Activated CD4-positive, alpha-beta memory T cell treated with anti-CD3 and anti-CD28 coated beads, Interleukin-2, amount 10 ng/mL, durations not matched to agents 7 days and 5 days (primary cell): ENCODE measurements at places on chromosomes 1 and 21.

DNA sequence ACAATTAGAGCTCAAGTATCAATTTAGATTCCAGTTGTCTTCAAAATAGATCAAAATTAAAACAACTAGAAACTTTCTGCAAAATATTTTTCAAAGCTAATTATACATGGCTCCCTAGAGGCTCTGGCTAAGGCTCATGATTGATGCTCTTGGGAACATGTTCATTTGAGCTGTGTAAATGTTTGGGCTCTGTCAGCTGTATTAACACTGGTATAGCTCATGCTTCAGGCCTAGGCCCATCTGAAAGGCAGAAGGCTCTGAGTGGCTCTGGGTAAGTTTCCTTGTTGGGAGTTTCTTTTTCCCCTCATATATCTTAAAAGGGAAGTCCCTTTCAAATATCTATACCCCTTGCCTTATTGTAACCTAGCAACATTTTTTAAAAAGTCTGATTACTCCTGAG is 81.3 kb downstream of the UROD start:
- no peaks in the 10 kb centered on the region for H3K4me1 ChIP-seq
- no peak overlapping the region for H3K4me3 ChIP-seq
- DNase-seq = no peak
- no peak overlapping the region for H3K27ac ChIP-seq
- peaks cover 2% of the 10 kb centered on the region for H3K27me3 ChIP-seq
- no peaks in the 10 kb centered on the region for H3K36me3 ChIP-seq

- H3K36me3 ChIP-seq = peaks cover 53% of the 10 kb centered on the region
- H3K27ac ChIP-seq = no peak overlapping the region
- H3K27me3 ChIP-seq = no peaks in the 10 kb centered on the region
- H3K4me3 ChIP-seq = no peak overlapping the region
- H3K4me1 ChIP-seq = peaks cover 55% of the 10 kb centered on the region
Observed at GRCh38 chr1:154969860-154970452, 591 bp downstream of the SHC1 start.

GRCh38 chr1:31798433-31799195 is 17.2 kb downstream of the SPOCD1 start:
- no peak overlapping the region for H3K27ac ChIP-seq
- H3K4me3 ChIP-seq = no peak overlapping the region
- no peak for DNase-seq
- H3K36me3 ChIP-seq = no peaks in the 10 kb centered on the region

DNA sequence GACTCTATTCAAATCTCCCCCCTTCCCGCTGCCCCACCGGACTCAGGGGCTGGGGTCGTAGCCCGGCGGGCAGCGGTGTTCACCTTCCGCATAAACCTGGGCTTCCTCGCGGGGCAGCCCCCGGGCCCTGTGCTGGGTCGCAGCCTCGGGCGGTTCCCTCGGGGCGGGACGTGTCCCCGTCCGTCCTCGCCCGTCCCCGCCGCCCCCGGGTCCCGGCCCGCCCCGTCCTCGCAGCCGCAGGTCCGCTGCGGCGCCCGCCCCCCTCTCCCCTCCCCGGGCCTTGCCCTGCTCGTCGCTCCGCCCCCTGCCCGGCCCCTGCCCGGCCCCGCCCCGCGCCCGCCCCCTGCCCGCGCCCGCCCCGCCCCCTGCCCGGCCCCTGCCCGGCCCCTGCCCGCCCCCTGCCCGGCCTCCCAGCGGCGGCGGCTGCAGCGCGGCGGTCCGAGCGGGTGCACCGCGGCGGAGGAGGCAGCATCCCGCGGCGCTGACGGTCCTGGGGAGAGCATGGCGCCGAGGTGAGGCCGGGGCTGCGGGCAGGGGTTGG is at the start of gene COL18A1:
Gene COL18A1, plus strand, starts transcription at position 436 of the 541 bp plus-strand sequence. Its CDS starts 66 bp downstream, at position 502.
- peaks cover 53% of the 10 kb centered on the region for H3K27me3 ChIP-seq
- DNase-seq = no peak
- peak within 1 kb of the TSS; percentile 45 for H3K4me3 ChIP-seq
- peaks cover 11% of the 10 kb centered on the region for H3K4me1 ChIP-seq

DNA sequence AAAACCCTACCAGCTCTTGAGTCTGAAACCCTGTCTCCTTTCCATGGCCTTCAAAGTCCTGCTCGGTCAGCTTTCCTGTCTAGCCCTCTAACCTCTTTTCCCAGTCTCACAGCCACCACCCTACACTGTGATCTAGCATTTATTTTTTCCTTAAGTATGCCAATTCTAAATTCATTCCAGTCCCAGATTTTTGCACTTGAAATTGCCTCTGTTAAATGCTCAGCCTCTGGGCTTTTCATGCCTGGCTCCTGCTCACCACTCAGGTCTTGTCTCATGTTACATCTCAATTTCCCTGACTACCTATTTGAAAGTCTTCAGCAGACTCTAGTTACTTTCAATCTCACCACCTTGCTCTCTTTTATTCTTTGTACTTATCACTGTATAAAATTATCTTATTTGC is 176.2 kb downstream of the ADGRL4 start:
- H3K4me3 ChIP-seq = no peak overlapping the region
- DNase-seq = no peak
- no peak overlapping the region for H3K27ac ChIP-seq
- H3K4me1 ChIP-seq = no peaks in the 10 kb centered on the region
- H3K27me3 ChIP-seq = no peaks in the 10 kb centered on the region

DNA sequence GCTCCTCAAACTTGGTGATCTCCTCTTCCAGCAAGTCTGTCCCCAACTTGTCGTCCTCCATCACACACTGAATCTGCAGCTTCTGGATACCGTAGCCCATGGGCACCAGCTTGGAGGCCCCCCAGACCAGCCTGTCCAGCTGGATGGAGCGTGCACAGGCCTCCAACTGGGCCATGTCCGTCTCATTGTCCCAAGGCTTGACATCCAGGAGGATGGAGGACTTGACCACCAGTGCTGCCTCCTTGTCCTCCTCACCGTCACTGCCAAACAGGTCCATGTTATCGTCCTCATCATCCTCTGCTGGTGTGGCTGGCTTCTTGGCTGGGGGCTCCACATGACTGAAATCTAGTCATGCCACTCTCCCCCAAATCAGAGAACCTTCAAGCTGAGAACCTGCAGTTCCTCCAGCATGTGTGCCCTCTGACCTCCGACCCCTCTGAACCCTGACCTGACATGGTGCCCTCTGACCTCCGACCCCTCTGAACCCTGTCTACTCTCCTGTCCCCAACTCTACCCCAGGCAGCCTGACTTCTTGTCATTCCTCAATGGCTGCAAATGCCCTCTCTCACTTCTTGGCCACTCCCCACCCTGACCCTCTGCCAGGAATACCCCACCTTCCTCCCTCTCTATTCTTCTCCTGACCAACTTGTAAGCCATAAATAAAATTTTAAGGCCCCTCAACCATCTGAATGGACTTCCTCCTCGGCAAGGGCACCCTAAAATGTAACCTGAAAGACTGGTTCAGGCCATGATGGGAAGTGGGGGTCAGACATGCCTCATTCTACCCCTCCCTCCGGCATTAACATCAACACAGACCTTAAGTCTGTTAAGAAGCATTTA is 275.7 kb upstream of the C1orf174 start:
- no peaks in the 10 kb centered on the region for H3K27me3 ChIP-seq
- H3K36me3 ChIP-seq = no peaks in the 10 kb centered on the region
- peak; percentile 12 for DNase-seq
- H3K4me3 ChIP-seq = no peak overlapping the region
- H3K4me1 ChIP-seq = peaks cover 2% of the 10 kb centered on the region
- no peak overlapping the region for H3K27ac ChIP-seq

DNA sequence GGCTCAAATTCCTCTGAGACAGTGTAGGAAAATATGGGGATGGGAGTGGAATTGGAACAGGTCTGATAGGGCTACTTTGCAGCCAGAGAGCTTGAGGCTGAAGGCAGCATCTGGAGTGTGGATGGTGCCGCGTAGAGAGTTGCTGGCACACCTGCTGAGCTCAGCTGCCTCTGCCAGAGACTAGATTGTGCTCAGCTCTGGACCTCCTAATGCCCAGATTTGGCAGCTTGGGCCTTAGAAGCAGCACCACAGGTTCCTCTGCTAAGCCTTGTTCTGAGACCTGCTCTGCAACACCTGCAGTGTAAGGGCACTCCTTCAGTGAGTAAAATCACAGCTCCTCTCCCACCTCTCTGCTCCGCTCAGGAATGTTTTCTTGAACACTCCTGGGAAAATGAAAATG is 23.3 kb downstream of the ACOT11 start:
- no peaks in the 10 kb centered on the region for H3K36me3 ChIP-seq
- no peak overlapping the region for H3K27ac ChIP-seq
- peaks cover 8% of the 10 kb centered on the region for H3K4me1 ChIP-seq
- H3K4me3 ChIP-seq = no peak overlapping the region
- H3K27me3 ChIP-seq = peaks cover 1% of the 10 kb centered on the region

GRCh38 chr1:158371188-158371953 is 17.7 kb downstream of the CD1E start:
- H3K36me3 ChIP-seq = no peaks in the 10 kb centered on the region
- DNase-seq = no peak
- H3K4me1 ChIP-seq = no peaks in the 10 kb centered on the region
- no peak overlapping the region for H3K27ac ChIP-seq
- H3K4me3 ChIP-seq = no peak overlapping the region
- H3K27me3 ChIP-seq = peaks cover 2% of the 10 kb centered on the region

DNA sequence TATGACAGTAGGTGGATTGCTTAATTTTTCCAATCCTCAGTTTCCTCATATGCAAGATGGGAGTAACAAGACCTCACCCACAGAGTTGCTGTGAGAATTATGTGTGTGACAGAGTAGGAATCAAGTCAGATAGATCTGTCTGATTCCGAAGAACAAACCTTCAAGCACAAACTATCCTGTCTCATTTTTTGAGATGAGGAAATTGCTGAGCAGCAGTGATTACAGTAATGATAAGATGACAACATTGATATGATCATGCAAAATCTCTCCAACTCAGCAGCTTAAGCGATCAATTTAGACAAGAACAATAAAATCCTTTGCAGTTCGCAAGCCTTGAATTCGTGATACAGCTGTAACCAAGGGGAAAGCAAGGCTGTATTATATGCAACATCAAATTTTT is 474.1 kb downstream of the OMA1 start:
- H3K36me3 ChIP-seq = no peaks in the 10 kb centered on the region
- no peak overlapping the region for H3K4me3 ChIP-seq
- H3K27ac ChIP-seq = no peak overlapping the region
- no peaks in the 10 kb centered on the region for H3K27me3 ChIP-seq

DNA sequence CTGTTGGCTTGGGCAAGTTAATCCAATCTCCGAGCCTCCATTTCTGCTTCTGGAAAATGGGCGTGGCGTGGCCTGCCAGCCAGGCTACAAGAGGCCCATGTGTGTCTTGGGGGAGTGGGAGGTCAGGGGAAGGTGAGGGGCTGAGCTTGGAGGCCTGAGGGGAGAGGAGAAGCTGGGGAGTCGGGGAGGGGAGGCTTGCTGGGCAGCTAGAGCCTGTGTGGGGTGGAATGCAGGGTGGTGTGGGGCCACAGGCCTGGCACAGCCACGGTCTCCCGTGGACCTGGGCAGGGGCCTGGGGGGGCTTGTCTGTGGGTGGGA is 14.6 kb downstream of the SLC66A1 start:
- no peaks in the 10 kb centered on the region for H3K36me3 ChIP-seq
- no peak for DNase-seq
- H3K27me3 ChIP-seq = no peaks in the 10 kb centered on the region
- H3K4me3 ChIP-seq = no peak overlapping the region
- H3K4me1 ChIP-seq = no peaks in the 10 kb centered on the region

DNA sequence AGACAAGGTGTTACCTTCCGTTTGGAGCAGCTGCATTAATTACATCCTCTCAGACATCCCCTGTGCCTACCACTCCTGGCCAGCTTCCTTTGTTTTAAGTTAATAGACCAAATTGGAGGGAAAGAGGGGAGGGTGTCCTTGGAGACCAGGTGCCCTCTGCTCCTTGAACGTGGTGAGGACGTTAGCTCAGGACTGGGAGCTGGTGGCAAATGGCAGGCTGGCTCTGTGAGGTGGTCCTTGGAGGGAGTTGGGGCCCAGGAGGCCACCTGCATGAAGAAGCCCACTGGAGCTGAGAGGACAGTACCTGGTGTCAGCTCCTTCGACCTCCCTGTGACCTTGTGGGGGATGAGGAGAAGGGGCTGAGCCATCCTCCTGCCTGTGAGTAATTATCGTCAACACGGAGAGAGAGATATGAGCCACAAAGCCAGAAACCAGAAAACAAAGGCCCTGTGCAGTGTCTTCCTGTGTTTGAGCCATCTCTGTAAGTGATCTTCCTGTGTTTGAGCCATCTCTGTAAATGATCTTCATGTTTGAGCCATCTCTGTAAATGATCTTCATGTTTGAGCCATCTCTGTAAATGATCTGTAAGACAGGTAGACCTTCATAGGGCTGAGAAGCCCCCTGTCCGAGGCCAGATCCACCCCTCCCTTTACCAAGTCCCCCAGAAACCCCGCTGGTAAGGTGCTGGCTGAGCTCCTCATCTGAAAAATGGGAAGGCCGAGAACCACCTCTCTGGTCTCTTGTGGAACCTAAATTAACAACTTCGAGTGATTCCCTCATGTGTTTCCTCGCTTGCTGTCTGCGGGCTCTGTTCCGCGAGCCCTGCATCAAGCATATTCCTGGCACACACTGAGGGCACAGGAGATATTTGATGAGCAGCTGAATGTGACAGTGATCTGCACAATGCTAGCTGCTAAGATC is 126.0 kb downstream of the CAMTA1 start:
- H3K4me3 ChIP-seq = no peak overlapping the region
- H3K27me3 ChIP-seq = peaks cover 14% of the 10 kb centered on the region
- DNase-seq = no peak
- H3K36me3 ChIP-seq = no peaks in the 10 kb centered on the region
- H3K27ac ChIP-seq = no peak overlapping the region

DNA sequence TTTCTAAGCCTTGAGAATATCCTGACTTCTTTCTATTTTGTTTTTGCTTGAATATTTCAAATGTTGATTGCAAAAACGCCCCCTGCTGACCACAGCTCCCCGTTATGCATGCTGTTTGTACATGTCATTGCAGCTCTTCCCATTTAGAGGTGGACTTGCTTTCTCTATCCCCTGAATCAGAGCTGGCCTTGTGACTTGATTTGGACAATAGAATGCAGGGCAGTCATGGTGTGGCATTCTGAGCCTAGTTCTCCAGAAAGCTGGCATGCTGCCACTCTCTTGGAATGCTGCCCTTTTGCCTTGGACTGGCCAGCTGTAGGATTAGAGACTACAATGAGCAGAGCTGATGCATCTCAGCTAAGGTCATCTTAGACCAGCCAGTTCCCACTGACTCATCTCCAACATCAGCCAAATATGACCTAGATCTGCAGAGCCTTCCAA is 1561.5 kb downstream of the MRPL39 start:
- DNase-seq = peak; percentile 21
- H3K4me3 ChIP-seq = no peak overlapping the region
- peaks cover 3% of the 10 kb centered on the region for H3K4me1 ChIP-seq
- H3K27me3 ChIP-seq = no peaks in the 10 kb centered on the region
- no peak overlapping the region for H3K27ac ChIP-seq
- no peaks in the 10 kb centered on the region for H3K36me3 ChIP-seq

- no peaks in the 10 kb centered on the region for H3K4me1 ChIP-seq
- no peaks in the 10 kb centered on the region for H3K27me3 ChIP-seq
- H3K4me3 ChIP-seq = no peak overlapping the region
Observed at GRCh38 chr1:97084546-97084945, 363.0 kb downstream of the PTBP2 start.
